Activated T-helper 2 cell treated with anti-CD3 and anti-CD28 coated beads, Interferon-gamma antibody, Interleukin-2, Interleukin-4, amounts not matched to agents 10 μg/mL and 5 μg/mL and 100 μg/mL, durations not matched to agents 14 hours and 24 hours and 36 hours (primary cell): ENCODE measurements at places on chromosomes 3 and 15.

- H3K4me3 ChIP-seq: peak overlapping the region; percentile 90
- H3K4me1 ChIP-seq: peaks cover 19% of the 10 kb centered on the region
- no peak for DNase-seq
- H3K27ac ChIP-seq: peak overlapping the region; percentile 83
- H3K27me3 ChIP-seq: peaks cover 3% of the 10 kb centered on the region
Observed at GRCh38 chr15:30990446-30991254, 778 bp downstream of the MTMR10 start.

- no peaks in the 10 kb centered on the region for H3K4me1 ChIP-seq
- H3K27ac ChIP-seq: no peak overlapping the region
- no peak for DNase-seq
- no peak overlapping the region for H3K4me3 ChIP-seq
- no peaks in the 10 kb centered on the region for H3K36me3 ChIP-seq
Observed at GRCh38 chr3:107446706-107447105, 69.5 kb downstream of the CCDC54 start.

DNA sequence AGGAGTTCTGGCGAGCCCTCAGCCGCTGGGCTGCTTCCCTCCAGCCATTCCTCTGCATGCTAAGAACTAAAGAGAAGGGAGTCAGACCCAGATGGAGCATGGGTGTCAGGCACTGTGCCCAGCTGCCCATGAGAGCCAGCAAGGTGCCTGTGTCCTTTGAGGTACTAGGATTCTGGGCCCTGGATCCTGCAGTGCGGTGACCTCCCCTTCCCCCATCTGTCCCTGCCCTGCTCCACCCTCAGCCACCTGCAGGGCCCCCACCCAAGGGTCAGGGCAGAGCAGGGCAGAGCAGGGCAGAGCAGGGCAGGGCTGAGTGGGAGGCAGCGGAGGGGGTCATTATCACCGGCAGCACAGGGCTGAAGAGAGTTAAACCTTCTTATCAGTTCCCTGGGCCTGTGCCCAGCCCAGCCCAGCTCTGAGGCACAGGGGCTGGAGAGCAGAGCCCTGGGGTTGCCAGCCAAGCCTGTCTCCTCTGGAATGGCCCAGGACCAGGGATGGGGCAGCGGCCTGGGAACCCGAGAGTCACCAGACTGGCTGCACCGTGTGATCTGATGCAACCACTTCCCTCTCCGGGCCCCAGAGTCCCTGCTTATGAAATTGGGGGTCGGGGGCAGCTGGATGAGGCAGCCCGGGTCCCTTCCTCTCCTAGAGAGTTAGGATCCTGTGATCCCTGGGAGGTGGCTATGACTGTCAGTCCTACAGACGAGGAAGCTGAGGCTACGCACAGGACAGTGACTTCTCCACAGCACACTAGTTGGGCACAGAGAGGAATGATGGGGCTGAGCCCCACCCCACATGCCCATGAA is 17.3 kb downstream of the ZDHHC19 start:
- H3K36me3 ChIP-seq: no peaks in the 10 kb centered on the region
- no peak overlapping the region for H3K4me3 ChIP-seq
- H3K4me1 ChIP-seq: peaks cover 25% of the 10 kb centered on the region
- DNase-seq: no peak
- no peaks in the 10 kb centered on the region for H3K27me3 ChIP-seq
- peak overlapping the region; percentile 94 for H3K27ac ChIP-seq

DNA sequence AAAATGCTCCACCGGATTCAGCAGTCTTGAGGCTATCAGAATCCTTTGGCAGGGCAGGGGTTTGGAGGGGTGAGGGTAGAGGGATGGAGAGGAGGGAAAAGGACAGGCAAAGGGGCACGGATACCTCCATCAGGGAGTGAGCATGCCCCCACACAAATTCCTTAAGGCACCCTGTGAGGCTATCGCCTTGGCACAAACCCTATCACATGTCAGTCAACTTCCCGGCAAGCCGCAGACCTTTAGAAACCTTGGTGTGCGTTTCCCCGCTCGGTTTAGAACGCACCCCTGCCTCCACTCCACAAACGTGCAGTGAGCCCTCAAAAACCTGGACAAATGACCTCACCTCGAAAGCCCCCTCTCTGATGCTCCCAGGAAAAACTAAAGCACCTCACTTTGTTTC is 422 bp upstream of the SETMAR start:
- H3K4me1 ChIP-seq: peaks cover 22% of the 10 kb centered on the region
- peak overlapping the region; percentile 90 for H3K4me3 ChIP-seq
- DNase-seq: no peak
- peak overlapping the region; percentile 95 for H3K27ac ChIP-seq

DNA sequence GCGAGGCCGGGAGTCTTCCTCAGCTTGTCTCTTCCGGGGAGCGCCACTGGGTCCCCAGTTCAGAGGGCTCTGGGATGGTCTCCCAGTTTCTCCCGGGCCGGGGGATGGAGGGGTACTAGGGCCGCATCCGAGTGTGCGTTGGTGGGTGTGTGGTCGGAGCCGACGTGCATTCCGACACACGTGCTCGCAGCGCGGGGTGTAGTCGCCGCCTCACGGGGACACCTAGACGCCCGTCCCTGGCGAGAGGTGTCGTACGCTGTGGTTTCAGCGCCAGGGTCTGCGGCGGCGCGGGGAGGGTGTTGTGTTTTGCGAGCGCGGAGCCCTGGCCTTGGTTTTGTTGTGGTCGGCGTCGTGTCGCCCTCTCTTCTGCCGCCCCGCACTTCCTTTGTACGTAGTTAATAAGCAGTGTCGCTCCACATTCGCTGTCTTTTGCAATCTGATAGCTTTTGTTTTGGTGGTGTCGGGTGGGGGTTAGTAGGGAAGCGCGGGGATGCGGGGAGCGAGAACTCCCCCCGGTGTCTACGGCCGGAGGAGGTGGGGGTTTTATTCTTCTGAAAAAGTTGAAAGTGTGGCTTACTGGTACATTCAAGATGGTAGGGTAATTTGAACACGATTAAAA is 2.2 kb downstream of the IGF1R start:
- no peaks in the 10 kb centered on the region for H3K36me3 ChIP-seq
- H3K4me1 ChIP-seq: peaks cover 33% of the 10 kb centered on the region
- peaks cover 36% of the 10 kb centered on the region for H3K27me3 ChIP-seq

- no peaks in the 10 kb centered on the region for H3K27me3 ChIP-seq
- H3K27ac ChIP-seq: no peak within 1 kb of the TSS
- no peaks in the 10 kb centered on the region for H3K4me1 ChIP-seq
- no peak within 1 kb of the TSS for H3K4me3 ChIP-seq
- H3K36me3 ChIP-seq: no peaks in the 10 kb centered on the region
Observed at GRCh38 chr15:74173380-74174218, at the start of gene ISLR. Gene ISLR, plus strand, starts transcription at chr15:74173710. Its CDS starts 1,149 bp downstream, at chr15:74174859.

DNA sequence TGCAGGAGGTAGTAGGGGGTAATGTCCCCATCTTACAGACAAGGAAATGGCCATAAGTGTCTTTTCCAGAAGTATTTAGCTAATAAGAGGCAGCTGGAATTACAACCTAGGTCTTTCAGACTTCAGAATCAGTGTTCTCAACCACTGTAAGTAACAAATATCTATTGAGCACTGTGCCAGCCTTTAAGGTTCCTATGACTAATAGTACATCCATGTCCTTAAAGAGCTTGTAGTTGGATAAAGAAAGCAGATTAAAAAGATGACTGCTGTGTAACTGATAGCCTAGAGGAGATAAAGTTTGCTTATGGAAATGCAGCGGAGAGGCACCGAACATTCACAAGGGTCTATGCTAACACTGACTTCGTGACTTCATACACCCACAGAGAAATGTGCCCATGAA is 136.0 kb downstream of the KCNMB2 start:
- H3K4me1 ChIP-seq: peaks cover 5% of the 10 kb centered on the region
- H3K36me3 ChIP-seq: no peaks in the 10 kb centered on the region
- H3K4me3 ChIP-seq: no peak overlapping the region
- no peak for DNase-seq
- no peak overlapping the region for H3K27ac ChIP-seq
- peaks cover 3% of the 10 kb centered on the region for H3K27me3 ChIP-seq

DNA sequence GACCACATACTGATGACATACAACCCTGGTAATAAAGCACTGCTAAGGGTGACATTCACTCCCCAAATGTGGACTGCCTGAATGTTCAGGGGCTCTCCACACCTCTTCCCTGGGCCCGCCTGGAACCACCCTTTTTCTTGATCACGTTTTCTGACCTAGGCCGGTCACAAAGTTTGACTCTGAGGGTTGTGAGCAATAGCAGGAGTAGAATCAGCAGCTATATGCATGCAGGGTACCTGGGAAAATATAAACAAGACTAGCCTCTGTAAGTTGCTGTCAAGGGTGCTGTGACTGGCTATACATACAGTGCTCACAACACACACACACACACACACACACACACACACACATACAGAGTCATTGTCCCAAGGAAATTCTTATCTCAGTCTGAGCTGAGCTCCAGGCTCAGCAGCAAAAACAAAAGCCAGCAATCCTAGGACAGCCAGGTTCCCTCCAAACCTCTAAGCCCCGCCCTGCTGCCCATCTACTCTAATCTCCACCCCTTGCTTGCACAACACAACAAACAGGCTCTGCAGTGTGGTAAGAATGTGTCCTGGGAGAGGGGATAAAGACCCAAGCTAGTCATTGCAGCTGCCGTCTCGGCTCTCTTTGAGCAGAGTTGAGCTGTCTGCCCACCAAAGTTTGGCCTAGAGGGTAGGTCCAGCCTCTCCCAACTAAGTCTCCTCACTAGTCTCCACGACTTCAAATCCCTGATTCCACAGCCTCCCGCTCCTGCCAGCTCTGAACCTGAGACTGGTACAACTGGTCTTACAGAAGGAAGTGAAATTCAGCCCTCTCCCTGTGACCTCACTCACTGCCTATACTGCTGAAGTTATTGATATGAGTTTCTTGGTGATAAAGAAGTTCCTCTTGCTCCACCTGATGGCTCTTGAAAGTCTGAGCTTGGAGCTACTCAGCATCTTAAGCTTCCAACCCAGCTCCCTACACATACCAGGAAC is 2.2 kb downstream of the BMF start:
- peaks cover 9% of the 10 kb centered on the region for H3K36me3 ChIP-seq
- peak overlapping the region; percentile 84 for H3K4me3 ChIP-seq
- peak overlapping the region; percentile 91 for H3K27ac ChIP-seq
- H3K4me1 ChIP-seq: peaks cover 57% of the 10 kb centered on the region

DNA sequence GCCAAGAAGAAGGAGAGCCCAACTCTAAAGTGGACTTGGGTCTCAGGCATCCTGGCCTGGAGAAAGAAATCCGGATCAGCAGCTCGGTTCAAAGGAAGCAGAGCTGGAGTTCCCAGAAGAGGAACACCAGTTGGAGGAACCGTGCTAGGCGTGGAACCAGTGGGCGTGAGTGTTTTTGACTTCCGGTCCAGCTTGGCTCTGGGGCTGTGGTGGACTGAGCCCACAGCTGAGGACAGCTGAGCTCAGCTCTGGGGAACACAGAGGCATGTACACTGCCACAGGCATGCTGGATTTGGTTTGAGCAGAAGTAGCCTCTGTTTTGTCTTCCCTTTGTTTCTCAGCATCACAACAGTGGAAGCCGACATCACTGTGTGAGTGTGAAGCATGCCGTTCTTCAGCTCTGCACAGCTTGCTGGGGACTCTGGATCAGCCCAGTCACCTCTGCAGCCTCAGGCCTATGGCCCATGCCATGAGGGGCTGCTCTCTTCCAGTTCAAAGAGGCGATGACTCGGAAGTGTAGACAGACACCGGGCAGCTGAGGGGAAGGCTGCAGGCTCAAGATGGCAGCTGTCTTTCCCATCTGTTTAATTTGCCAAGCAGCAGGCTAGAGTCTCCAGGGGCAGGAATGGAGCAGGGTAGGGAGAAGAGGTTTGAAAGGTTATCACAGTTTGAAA is 185.8 kb upstream of the UBE3A start:
- no peaks in the 10 kb centered on the region for H3K27me3 ChIP-seq
- no peaks in the 10 kb centered on the region for H3K4me1 ChIP-seq
- DNase-seq: no peak
- H3K27ac ChIP-seq: no peak overlapping the region
- no peak overlapping the region for H3K4me3 ChIP-seq

DNA sequence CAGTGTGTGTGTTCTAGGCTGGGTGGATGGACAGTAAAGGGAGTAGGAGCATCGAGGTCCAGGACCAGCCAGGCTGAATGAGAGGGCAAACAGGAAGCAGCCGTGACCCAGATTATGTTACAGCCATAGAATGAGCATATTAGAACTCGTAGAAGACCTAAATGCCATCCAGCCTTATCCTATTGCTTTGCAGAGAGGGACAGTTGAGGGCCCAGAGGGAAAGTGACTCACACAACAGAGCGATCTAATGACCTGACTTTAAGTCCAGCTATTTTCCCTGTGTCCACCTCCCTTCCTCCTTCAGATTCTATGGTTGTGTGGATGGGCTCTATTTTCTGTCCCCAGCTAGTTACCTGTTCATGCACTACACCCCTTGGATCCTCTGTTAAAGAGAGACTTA is 634.1 kb upstream of the TBL1XR1 start:
- H3K27ac ChIP-seq: no peak overlapping the region
- no peaks in the 10 kb centered on the region for H3K36me3 ChIP-seq
- no peak for DNase-seq
- H3K27me3 ChIP-seq: no peaks in the 10 kb centered on the region

DNA sequence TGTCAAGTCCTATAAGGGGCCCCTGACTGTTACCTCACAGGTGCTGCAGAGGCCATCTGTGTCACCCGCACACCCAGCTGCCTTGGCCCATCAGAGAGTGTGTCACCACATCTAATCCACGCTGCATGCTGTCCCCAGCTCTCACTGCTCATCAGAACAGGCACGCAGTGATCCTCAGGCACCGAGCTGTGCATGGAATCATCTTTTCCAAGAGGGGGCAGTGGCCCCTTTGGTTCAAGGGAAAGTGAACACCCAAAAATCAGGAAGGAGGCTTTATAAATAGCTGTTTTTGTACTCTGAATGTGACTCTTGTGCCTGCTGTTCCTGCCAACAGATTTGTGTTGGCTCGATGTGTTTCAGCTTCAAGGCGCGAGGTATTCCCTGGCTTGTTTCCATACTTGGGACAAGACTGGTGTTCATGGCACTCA is 110.3 kb upstream of the ETV5 start:
- peaks cover 50% of the 10 kb centered on the region for H3K27me3 ChIP-seq
- H3K36me3 ChIP-seq: no peaks in the 10 kb centered on the region

GRCh38 chr3:134880431-134880830 is 85.4 kb downstream of the EPHB1 start:
- H3K4me3 ChIP-seq: no peak overlapping the region
- no peaks in the 10 kb centered on the region for H3K36me3 ChIP-seq
- H3K27ac ChIP-seq: no peak overlapping the region
- H3K27me3 ChIP-seq: no peaks in the 10 kb centered on the region
- no peak for DNase-seq

GRCh38 chr15:49669288-49669687 is 48.4 kb downstream of the DTWD1 start:
- H3K27ac ChIP-seq: no peak overlapping the region
- peaks cover 18% of the 10 kb centered on the region for H3K27me3 ChIP-seq
- H3K4me3 ChIP-seq: no peak overlapping the region
- H3K4me1 ChIP-seq: no peaks in the 10 kb centered on the region
- no peaks in the 10 kb centered on the region for H3K36me3 ChIP-seq

DNA sequence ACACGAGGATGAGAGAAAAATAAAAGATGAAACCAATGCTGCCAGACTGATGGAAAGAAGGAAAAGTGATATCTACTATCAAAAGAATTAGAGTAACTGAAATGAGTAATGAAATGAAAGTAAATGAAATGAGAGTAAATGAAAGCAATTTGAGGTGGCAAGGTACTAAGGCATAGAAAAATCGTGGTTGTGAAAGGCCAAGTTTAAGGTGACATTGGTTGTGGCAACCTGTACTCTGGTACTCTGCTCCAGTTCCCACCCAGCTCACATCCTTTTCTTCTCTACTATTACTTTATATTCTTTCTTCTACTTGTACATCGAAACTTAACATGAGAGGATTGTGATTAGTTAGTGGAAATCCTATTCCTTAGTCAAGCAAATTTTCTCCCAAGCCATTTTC is 10.1 kb downstream of the RFX7 start:
- DNase-seq: no peak
- no peak overlapping the region for H3K4me3 ChIP-seq
- H3K4me1 ChIP-seq: peaks cover 24% of the 10 kb centered on the region
- H3K36me3 ChIP-seq: peaks cover 96% of the 10 kb centered on the region
- H3K27me3 ChIP-seq: no peaks in the 10 kb centered on the region
- no peak overlapping the region for H3K27ac ChIP-seq
